Activated CD4-positive, alpha-beta T cell treated with anti-CD3 and anti-CD28 coated beads, Interleukin-2, amount 50 U/mL, for 24 hours (primary cell): ENCODE measurements at places on chromosomes 2 and 18.

DNA sequence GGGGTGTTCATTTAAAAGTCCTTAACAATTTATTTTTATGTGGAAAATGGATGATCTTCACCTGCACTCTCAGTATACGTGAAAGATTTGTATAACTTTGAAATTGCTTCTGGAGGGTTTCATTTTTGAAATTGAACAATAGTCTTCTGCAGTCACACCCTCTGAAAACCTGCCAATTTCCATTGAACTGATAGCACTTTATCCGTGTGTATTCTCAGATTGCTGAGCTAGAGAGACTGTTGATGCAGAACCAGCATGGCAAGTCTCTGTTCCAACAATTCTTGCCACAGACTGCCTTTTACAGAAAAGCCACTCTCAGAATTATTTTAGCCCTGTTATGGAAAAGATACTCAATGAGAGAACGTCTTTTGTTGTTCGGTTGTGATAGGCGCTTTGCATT lies 6.6 kb upstream of the GULP1 start:
- no peak for DNase-seq

- no peak for DNase-seq
Measured at GRCh38 chr2:188518381-188518780, 226.7 kb downstream of the GULP1 start.

DNA sequence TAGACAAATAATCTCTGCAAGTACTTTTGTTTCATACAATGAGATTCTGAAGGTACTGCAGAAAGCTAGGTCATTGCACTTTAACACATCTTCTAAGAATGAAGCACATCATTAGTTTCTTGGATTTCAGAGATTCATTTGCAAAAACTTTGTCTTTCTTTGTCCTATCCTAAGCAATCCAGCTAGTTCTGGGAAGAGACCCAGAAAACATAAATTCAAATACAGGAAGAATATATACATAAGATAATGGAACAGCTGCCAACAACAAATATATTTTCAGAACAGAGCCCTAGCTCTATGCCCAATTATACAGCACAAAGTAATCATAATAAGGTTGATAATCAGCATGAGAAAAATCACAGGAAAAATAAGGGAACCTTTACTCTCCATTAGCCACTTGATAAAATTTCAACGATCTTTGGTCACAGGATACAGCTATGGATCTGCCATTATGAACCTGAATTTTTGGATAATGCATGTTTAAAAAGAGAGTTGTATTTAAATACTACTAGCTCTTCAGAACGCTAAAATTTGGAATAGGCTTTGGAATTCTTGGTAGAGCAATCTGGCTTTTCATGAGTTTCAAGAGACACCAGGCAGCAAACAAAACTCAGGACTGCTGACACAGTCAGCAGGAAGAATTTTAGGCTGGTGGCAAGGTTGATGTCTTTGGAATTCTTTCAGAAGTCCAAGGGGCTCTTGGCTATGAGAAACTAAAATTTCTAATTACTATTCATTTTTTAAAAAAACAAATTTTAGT lies 250.4 kb upstream of the SMIM21 start:
- DNase-seq: no peak

DNA sequence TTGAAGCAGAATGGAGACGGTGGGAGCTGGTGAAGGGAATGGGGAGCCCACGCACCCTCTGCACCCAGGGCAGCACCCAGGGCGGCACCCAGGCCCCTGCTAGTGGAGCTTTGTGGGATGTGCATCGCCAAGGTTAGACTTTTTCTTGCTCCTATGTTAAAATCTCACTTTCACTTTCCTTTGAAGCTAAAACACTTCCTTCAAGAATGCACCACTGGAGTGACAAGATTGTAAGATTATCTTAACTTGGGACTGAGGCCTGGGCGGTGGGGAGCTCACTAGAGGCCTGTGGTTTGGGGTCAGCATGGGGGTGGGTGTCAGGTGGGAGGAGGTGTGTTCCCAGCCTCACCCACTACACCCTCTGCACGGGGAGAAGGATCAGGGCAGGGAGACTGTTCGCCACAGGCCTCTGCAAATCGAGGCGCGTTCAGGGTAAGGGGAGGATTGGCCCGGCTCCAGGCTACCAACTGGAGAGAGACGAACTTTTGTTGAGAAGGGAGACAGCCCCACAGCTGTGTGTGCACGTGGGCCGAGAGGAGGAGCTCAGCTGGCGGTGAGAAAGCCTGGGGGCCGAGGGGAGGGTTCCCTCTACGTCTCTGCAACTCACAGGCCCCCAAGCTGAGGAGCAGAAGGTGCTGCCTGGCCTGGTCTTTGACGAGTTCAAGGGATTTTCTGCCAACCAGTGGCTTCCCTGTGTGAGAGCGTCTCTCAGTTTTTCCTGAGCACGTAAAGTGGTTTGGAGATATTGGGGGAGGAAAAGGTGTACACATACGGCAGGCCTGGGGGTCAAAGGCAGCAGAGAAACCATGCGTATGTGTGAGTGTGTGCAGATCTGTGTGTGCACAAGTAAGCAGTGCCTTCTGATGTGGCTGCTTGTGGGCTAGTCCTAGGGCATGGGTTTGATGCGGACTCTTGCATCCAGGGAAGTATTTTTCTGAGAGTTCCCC lies 147.7 kb downstream of the KLHL29 start:
- DNase-seq: peak; percentile 1
